Epithelial cell of esophagus (primary cell): ENCODE measurements at places on chromosomes 7 and 10.

- DNase-seq = no peak
Observed at GRCh38 chr10:122251459-122252255, 19.4 kb upstream of the BTBD16 start.

DNA sequence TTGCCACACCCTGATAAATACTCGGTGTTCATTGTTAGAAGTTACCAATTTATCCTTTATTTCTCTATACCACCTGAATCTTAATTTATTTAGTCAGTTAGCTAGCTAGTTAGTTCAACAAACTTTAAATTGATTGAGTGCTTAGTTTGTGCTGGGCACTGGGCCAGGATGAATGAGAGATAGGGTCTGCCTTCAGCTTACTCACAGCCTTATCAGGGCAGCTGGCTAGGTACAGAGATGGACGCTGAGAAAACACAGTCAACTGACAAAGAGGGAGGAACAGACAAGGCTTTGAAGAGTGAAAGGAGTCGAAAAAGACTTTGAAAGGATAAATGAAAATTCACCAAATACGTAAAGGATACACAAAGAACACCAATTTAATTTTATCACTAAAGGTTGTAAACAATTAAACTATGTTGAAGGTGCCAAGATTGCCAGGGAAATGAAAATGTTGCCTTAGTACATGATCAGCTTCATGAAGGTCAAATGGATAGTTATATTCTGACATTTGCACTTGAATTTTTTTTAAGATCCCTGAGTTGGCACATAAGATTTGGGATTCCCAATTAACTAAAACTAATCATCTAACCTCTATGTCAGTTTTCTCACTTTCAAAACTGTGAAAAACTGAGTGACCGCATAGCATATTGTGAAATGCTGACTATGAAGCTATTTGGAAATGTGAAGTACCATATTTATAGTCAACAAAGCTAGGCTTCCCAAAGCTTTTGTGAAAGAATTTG is 2.1 kb downstream of the CAV2 start:
- peak; percentile 45 for DNase-seq

DNA sequence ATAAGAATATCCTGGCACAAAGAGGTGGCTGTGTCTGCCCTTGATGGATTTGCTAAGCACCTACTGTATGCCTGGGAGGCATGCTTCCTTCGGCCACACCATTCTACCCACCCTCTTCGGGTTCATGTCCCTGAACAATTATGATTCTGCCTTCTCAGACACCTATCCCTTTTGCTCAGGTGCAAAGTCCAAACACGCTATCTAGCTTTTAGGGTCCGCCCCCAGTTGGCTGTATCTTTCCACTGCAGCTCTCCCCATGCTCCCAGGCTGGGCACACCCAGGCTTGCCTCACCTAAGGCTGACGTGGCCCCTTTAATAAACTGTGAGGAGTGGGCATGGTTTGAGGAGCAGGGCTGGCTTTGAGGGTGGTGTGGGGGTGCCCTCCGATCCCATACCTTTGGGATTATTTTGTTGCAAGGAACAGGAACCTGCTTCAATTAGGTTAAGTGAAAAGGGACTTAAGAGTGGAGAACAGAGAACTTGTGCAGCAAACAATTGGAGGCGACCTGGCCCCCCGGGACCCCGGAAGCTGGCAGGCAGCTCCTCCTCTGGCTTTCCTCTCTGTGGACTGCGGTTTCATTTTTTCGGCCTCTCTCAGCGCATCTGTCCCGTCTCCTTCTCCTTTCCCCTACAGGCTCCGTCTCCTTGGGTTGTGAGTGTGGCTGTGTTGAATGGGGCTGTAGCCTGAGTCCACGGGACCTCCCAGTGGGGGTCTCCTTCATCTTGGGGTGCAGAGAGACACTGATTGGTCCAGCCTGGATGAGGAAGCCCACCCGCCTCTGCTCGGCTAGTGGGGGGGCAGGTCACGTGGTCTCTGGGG is 3.8 kb downstream of the CLIP2 start:
- no peak for DNase-seq

DNA sequence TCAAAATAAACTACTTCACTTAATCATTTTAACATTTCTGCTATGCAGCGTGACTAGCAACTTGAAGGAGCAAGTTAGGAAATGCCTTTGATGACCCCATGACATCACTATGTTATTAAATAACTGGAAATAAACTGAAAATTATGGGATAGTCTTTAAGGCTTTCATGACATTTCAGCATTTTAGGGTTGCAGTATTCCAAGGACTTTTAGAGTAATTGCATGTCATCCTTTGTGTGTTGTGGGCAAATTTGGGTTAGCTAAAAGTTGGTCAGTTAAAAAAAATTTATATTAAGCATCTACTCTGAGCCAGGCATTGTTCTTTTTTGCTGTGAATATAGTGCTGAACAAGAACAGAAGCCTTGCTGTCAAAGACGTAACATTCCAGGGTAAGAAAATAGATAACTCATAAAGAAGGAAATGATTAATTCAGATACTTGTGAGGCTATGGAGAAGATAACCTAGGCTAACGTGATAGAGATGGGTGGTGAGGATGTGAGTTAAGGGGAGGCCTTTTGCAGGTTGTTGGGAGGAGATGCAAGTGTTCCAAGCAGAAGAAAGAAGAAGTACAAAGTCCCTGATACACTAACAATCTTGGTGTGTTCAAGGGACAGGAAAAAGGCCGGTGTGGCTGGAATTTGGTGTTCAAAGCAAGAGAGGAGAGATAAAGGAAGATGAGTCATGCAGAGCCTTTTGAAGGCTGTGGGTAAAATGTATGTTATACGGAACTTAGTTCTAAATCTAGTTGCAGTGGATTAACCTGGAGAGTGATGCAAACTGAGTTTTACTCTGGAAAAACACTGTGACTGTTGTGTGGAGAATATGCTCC is 610.2 kb downstream of the AUTS2 start:
- DNase-seq = peak; percentile 24

DNA sequence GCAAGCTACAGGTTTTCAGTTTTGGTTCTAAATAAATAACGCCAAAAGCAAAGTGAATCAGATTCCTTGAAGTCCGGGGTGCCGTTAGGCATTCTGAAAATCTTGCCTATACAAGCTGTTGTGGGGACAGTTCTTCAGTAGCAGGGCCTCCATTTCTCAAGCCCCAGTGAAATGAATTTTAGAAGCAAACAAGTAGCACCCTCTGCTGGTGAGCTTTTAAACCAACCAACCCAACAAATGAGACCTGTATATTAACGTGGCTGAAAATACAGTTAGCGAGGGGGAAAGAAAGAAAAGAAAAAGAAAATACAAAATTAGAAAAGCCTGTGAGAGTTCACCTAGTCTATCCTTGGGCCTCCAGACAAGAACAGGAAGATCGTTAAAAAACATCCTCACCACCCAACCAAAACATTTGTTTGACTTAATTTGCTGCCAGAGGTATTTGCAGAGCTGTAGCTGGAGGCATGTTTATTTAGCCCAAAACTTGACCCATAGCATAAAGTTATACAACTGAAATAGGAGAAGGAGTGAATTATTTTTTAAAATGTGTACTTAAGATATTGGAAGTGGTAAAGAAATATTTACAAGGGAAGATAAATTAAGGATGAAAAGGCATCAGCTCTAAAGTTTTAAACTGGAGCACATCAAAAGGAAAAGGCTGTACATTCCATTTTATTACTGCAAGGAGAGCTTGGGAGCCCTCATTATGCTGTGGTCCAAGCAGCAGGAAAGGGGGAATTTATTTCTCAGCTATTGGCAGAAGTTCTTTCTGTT is 98.9 kb downstream of the DYNC1I1 start:
- peak; percentile 59 for DNase-seq

GRCh38 chr7:77465256-77465655 is 49.1 kb upstream of the GSAP start:
- DNase-seq = no peak

DNA sequence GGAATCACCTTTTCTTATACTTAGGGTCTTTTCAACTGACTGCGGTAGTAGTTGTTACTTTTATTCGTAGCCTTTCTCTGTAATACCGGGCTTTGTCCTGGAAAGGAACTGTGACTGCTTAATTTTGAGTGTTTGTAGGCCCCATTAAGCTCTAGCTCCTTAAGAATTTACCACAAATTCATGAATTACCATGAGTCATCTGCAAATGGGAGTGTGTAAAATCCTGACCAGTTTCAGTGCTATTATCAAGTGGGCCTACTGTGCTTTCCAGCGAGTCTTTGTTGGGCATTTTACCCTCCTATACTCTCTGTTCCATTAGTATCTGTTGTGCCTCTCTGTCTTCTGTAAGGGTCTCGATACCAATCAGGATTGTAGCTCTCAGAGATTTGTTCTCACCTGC is 49.7 kb downstream of the ZMYND11 start:
- peak; percentile 5 for DNase-seq

- no peak for DNase-seq
Observed at GRCh38 chr7:73429215-73429614, 4.4 kb upstream of the FZD9 start.

- DNase-seq = no peak
Observed at GRCh38 chr7:117205873-117206272, 117.0 kb downstream of the WNT2 start.

DNA sequence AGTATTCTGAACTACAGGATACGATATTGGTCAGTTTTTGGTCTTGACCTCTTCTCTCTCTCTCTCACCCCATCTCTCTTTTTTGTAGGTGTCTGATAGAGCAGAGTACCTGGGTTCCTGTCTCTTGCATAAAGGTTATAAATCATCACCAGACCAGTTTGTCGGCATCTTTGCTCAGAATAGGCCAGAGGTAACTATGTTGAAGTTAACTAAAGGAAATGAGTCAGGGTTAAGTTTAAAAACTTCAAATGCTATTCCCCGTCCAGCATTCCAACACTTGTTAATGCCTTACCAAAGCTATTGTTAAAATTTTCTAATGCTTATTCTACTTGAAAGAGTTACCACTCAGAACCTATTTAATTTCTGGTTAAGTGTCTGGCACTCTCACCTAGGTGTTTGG is 30.7 kb downstream of the ACSL5 start:
- peak; percentile 80 for DNase-seq

DNA sequence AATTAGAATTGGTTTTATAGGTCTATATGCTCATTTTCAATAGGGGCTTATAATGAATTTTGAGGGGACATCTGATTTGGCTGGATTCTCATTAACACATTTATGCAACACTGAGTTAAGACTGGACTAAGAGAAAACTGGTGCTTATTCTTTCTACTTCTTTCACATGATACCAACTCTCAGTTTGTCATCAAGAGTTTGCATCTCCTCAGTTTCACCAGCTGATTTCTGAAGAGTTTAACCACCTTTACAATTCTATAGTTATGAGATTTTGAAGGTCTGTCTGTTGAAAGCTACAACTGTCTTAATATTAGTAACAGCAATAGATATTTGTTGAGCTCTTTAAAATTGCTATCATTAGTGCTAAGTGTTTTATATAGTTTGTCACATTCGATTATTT is 867.0 kb upstream of the SORCS1 start:
- DNase-seq = no peak

- DNase-seq = no peak
Observed at GRCh38 chr7:129041142-129042085, 13.5 kb downstream of the TNPO3 start.

DNA sequence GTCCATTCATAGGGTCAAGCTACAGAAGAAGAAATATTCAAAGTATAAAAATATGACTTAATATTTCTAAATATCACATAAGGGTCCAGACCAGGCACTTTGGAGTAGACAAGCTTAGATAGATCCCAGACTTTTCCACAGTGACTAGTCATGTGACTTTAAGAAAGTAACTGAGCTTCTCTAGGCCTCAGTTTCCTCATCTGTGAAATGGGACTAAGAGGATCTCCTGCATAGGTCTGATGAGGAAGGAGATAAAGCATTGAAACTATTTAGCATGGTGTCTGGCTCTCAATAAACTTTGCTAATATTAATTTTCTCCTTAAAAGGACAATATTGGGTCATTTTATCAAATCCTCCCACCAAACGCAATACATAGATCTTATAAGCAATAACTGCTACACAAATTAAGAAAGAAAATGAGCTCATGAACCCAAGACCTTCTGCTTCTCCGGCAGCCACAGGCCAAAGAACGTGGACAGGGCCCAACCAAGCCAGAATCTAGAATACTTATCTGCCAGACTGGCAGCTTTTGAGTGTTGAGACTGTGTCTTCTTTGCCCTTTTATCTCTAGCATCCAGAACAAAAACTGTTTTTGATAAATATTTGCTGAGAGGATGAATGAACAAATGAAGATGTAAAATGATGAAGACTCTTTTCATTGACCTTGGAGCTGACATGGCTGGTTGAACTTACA is 1.6 kb upstream of the TARP start:
- no peak for DNase-seq

- DNase-seq = peak; percentile 53
Observed at GRCh38 chr10:116866066-116866465, 16.8 kb downstream of the ENO4 start.

- no peak for DNase-seq
Observed at GRCh38 chr7:81506609-81507008, 263.2 kb downstream of the HGF start.

DNA sequence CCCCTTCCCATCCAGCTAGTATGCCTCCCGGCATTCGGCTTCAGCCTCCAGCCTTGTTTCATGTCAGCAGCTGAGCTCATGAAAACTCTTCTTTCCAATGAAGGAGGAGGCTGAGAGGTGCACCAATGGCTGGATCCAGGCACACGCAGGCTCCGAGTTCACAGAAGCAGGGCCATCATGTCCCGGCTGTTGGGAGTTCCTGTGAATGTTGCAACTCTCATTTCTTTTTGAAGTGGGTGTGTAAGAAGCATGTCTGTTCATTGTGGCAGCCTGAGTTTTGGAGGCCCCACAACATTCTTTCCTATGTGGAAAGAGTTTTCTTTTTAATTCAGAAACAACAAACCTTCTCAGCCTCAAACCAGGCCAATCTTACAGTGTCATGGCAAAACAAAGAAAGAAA is 89.7 kb downstream of the PTPRE start:
- DNase-seq = peak; percentile 50

DNA sequence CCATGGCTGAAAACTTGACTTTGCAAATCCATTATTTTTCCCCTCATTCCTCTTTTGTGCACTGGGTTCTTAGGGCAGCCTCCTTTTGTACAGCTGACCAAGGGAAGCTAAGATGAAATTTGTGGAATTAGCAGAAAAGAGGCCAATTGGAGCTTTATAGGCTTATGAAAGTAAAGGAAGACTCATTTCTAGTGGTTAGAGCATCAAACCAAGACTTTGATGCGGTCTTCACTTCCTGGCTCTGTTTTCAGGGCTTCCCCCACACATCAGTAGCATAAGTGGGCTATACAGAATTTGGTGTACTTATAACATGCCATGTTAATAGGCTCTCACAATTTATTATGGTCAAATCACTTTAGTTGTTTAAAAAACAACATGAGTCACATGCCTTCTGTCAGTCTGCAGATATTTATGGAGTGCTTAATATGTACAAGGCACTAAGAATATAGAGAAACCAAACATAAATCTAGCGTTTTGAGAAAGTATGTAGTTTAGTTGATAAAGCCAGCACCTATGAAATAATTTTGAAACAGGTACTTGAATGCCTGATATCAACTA is 5.7 kb downstream of the AUTS2 start:
- no peak for DNase-seq
